ENCODE measurements at places on chromosomes 5 and 9. TPM values are rescaled to one million over a fixed set of nuclear protein-coding genes. Genes with fewer than 3 reads are reported as not detected.

DNA sequence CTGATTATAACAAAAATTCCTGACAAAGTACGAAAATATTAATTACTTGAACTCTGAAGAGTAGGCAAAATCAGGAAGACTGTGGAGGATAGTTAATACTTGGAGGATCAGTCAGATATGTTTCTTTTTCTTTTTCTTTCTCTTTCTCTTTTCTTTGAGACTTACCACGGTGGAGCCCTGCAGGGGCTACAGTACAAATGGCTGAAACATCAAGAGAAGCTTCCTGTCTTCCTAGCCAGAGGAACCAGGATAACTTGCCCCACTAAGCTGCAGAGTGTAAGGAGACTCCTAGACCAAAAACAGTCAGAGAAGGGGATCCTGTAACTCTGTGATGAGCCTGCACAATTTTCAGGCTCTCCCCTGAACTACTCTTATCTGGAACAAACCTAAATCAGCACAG is 324.6 kb upstream of the TYRP1 start:
- H3K27me3 ChIP-seq, result no peaks in the 10 kb centered on the region
- no peak for DNase-seq
- no peaks in the 10 kb centered on the region for H3K36me3 ChIP-seq
- no peak overlapping the region for H3K4me3 ChIP-seq

SPATA31E1 gene
- not detected for polyA plus RNA-seq

GRCh38 chr5:98471458-98471857 is 302.0 kb upstream of the RGMB start:
- DNase-seq, result no peak
- H3K4me1 ChIP-seq, result peaks cover 57% of the 10 kb centered on the region
- no peaks in the 10 kb centered on the region for H3K27me3 ChIP-seq
- no peak overlapping the region for H3K4me3 ChIP-seq

- no peak overlapping the region for H3K27ac ChIP-seq
- H3K4me3 ChIP-seq, result no peak overlapping the region
- no peaks in the 10 kb centered on the region for H3K36me3 ChIP-seq
- peaks cover 15% of the 10 kb centered on the region for H3K27me3 ChIP-seq
- H3K4me1 ChIP-seq, result no peaks in the 10 kb centered on the region
- DNase-seq, result peak; percentile 32
These were observed 98.9 kb upstream of the PHYKPL start for GRCh38 chr5:178331491-178331996.

- H3K27ac ChIP-seq, result no peak overlapping the region
- peaks cover 26% of the 10 kb centered on the region for H3K4me1 ChIP-seq
- no peaks in the 10 kb centered on the region for H3K36me3 ChIP-seq
- DNase-seq, result peak; percentile 30
These were observed 290.6 kb downstream of the FBXL7 start for GRCh38 chr5:15790446-15791018.

- no peak overlapping the region for H3K4me3 ChIP-seq
- no peaks in the 10 kb centered on the region for H3K27me3 ChIP-seq
- DNase-seq, result peak; percentile 37
- H3K4me1 ChIP-seq, result no peaks in the 10 kb centered on the region
- no peak overlapping the region for H3K27ac ChIP-seq
These were observed 20.3 kb upstream of the NINJ1 start for GRCh38 chr9:93154293-93154903.

DNA sequence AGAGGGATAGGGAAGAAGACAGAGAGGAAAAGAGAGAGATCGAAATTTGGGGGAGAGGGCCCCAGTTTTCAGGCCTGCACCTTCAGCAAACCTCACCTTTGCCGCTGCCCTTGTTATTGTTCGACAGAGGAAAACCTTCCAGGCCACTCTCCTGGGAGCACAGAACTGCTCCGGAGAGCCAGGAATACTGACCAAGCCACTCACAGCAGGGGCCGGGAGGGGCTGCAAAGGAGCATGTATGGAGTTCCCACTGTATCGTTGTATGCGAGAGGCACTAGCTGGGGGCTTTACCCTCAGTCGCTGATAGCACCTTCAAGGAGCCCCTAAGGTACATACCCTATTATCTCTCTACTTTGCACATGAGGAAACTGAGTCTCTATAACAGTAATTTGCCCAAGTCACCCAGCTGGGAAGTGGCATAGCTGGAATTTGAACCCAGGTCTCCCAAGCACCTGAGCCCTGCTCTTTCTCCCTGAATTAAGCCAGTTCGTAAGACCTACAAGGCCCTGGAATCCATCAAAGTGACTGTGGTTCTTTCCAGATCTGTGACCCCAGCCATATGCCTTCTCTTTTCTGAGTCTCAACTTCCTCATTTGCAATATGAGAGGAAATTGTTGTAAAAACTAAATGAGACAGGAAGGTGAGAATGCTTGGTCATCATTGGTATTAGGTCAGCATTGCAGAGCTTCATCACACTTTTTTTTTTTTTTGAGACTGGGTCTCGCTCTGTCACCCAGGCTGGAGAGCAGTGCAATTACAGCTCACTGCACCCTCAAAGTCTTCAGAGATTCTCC is 21.0 kb upstream of the FOXE1 start:
- no peak overlapping the region for H3K4me3 ChIP-seq
- no peaks in the 10 kb centered on the region for H3K36me3 ChIP-seq
- H3K4me1 ChIP-seq, result no peaks in the 10 kb centered on the region
- no peak overlapping the region for H3K27ac ChIP-seq

GRCh38 chr9:127873223-127873691 is 4.2 kb downstream of the AK1 start:
- H3K27me3 ChIP-seq, result no peaks in the 10 kb centered on the region
- H3K36me3 ChIP-seq, result no peaks in the 10 kb centered on the region
- no peak for DNase-seq
- peaks cover 34% of the 10 kb centered on the region for H3K4me1 ChIP-seq

DNA sequence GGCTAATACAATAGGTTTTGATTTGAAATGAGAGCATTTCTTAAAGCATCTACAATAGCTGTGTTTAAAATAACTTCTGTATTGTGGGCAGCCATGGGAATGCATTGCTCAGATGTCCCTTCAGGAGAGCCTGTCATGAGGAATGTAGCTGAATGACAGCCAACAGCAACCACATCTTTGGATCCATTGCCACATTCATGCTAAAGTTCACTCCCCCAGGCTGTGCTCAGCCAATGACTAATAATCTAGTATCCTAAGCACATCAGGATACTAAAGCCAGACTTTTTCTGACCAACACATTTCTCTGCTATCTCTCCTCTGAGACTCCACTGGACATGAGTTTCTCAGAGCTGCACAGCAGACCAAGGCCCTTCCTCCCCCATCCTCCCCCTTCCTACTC is 45.5 kb downstream of the HTR1A start:
- no peak overlapping the region for H3K4me3 ChIP-seq
- H3K36me3 ChIP-seq, result no peaks in the 10 kb centered on the region
- no peak overlapping the region for H3K27ac ChIP-seq
- H3K4me1 ChIP-seq, result no peaks in the 10 kb centered on the region

- H3K4me1 ChIP-seq, result no peaks in the 10 kb centered on the region
- no peaks in the 10 kb centered on the region for H3K36me3 ChIP-seq
- peaks cover 38% of the 10 kb centered on the region for H3K27me3 ChIP-seq
- H3K4me3 ChIP-seq, result no peak overlapping the region
These were observed 168.1 kb downstream of the PAX5 start for GRCh38 chr9:36865731-36866635.

C5orf63 gene
- 7.0 TPM for polyA plus RNA-seq

FST gene
- 85.0 TPM for polyA plus RNA-seq

DNA sequence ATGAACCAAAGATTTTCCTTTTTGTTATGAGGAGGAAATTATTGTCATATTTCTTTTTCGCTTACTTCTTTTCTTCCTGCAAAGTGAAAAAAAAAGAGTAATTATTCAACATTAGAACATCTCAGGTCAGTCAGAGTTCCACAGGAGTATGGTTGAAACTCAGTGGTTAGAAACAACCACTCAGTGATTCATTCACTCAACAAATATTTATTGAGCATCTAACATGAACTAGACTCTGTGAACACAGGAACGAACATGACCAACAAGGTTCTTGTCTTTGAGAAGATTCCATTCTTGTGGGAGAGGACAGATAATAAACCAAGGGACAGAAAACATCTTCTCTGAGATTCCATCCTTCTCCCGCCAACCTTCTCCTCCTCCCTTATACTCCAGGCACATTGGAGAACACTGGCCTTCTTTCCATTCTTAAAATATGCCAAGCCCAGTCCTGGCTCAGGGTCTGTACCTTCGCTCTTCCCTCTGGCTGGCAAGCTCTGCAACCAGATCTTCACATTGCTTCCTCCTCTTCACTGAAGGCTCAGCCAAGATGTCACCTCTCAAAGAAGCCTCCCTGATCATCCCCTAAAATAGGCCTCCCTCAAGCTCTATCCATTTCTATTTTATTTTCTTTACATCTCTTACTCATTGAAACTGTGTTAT is 6.8 kb upstream of the GRAMD2B start:
- H3K4me1 ChIP-seq, result peaks cover 25% of the 10 kb centered on the region
- no peaks in the 10 kb centered on the region for H3K36me3 ChIP-seq
- H3K4me3 ChIP-seq, result no peak overlapping the region
- no peaks in the 10 kb centered on the region for H3K27me3 ChIP-seq
- no peak overlapping the region for H3K27ac ChIP-seq

IL5 gene
- not detected for polyA plus RNA-seq

- H3K4me1 ChIP-seq, result no peaks in the 10 kb centered on the region
- no peaks in the 10 kb centered on the region for H3K27me3 ChIP-seq
- no peak for DNase-seq
These were observed 37.2 kb downstream of the TRIM36 start for GRCh38 chr5:115132465-115132864.

- H3K4me3 ChIP-seq, result no peak overlapping the region
- H3K4me1 ChIP-seq, result no peaks in the 10 kb centered on the region
- peak; percentile 33 for DNase-seq
- no peaks in the 10 kb centered on the region for H3K27me3 ChIP-seq
- H3K36me3 ChIP-seq, result no peaks in the 10 kb centered on the region
These were observed 242.5 kb upstream of the RIOK2 start for GRCh38 chr5:97425511-97425910.

BTNL8 gene
- polyA plus RNA-seq, result not detected

GRCh38 chr9:134688231-134688630 is 46.6 kb downstream of the COL5A1 start:
- DNase-seq, result no peak
- no peak overlapping the region for H3K4me3 ChIP-seq
- H3K36me3 ChIP-seq, result peaks cover 33% of the 10 kb centered on the region
- H3K27ac ChIP-seq, result 0 out of 2 replicates have a peak overlapping the region, but pooled peaks have one; percentile 56
- H3K4me1 ChIP-seq, result peaks cover 14% of the 10 kb centered on the region

EPB41L4A gene
- 0.42 TPM for polyA plus RNA-seq

DNA sequence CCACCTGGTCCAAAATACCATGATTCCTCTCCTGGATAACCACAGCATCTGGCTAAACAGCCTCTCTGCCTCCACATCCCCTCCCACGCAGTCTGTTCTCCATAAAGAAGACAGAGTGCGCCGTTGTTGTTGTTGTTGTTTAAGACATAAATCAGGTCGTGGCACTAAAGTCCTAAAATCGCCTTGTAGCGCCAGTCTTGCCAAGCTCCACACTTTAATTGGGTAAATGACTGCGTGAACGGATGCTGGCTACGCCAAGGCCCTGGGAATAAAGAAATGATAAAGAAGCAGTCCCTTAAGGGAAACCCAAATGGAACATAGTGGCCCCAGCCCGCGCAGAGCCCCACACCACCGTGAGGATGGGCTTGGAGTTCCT is 364 bp upstream of the SFXN1 start:
- no peak overlapping the region for H3K27ac ChIP-seq
- peaks cover 15% of the 10 kb centered on the region for H3K4me1 ChIP-seq
- no peaks in the 10 kb centered on the region for H3K36me3 ChIP-seq
- no peak for DNase-seq

- no peak overlapping the region for H3K4me3 ChIP-seq
- H3K27me3 ChIP-seq, result no peaks in the 10 kb centered on the region
- H3K4me1 ChIP-seq, result no peaks in the 10 kb centered on the region
- no peak for DNase-seq
These were observed 7.6 kb upstream of the AK1 start for GRCh38 chr9:127884976-127885490.

UBQLN1 gene
- 103 TPM for polyA plus RNA-seq

- no peaks in the 10 kb centered on the region for H3K36me3 ChIP-seq
- DNase-seq, result no peak
- peaks cover 50% of the 10 kb centered on the region for H3K27me3 ChIP-seq
- H3K4me3 ChIP-seq, result no peak overlapping the region
These were observed 7.4 kb downstream of the OTULINL start for GRCh38 chr5:14588758-14589543.

DNA sequence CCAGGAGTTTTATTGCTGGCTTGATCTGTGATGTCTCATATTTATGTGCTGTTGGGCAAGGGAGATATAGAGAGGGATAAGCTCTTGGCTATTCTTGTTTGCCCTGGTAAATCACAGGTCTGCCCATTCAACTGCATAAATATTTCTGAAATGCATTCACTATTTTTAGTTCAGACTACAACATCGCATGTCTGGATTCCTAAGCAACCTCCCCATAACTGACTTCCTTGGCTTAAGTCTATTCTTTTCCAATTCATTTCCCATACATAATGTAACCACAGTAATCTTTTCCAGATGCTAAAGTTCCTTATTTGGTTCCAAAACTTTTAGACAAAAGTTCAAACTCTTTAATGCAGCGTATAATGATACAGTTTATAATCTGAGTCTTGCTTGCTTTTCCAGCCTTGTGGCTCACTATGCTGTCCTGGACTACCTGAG is 321.4 kb upstream of the ACTBL2 start:
- no peaks in the 10 kb centered on the region for H3K36me3 ChIP-seq
- peak overlapping the region; percentile 61 for H3K27ac ChIP-seq
- H3K27me3 ChIP-seq, result no peaks in the 10 kb centered on the region
- no peak overlapping the region for H3K4me3 ChIP-seq

- H3K4me3 ChIP-seq, result no peak overlapping the region
- H3K36me3 ChIP-seq, result no peaks in the 10 kb centered on the region
- H3K27ac ChIP-seq, result no peak overlapping the region
- no peaks in the 10 kb centered on the region for H3K27me3 ChIP-seq
These were observed 162.1 kb downstream of the CCDC192 start for GRCh38 chr5:127865273-127865672.

- no peaks in the 10 kb centered on the region for H3K4me1 ChIP-seq
- no peak for DNase-seq
- no peak overlapping the region for H3K27ac ChIP-seq
- no peak overlapping the region for H3K4me3 ChIP-seq
These were observed 12.6 kb upstream of the C5orf46 start for GRCh38 chr5:147918899-147919298.

All from GM23248 (cell line).